GM23248 (cell line): ENCODE measurements at places on chromosomes 2 and 18. TPM values are rescaled to one million over a fixed set of nuclear protein-coding genes. Genes with fewer than 3 reads are reported as not detected.

GRCh38 chr2:1892529-1893250 lies 148.4 kb upstream of the PXDN start:
- DNase-seq: no peak

- DNase-seq: no peak
These were observed 40.2 kb downstream of the HDAC4 start for GRCh38 chr2:239360421-239361310.

GRCh38 chr2:139411236-139411635 lies 631.0 kb upstream of the NXPH2 start:
- no peak for DNase-seq

- DNase-seq: no peak
These were observed 114.3 kb downstream of the GALNT1 start for GRCh38 chr18:35695803-35696202.

- DNase-seq: peak; percentile 77
These were observed 145.5 kb upstream of the LYPD1 start for GRCh38 chr2:132815516-132815915.

Gene SCTR
- polyA plus RNA-seq: not detected in 2 replicates

DNA sequence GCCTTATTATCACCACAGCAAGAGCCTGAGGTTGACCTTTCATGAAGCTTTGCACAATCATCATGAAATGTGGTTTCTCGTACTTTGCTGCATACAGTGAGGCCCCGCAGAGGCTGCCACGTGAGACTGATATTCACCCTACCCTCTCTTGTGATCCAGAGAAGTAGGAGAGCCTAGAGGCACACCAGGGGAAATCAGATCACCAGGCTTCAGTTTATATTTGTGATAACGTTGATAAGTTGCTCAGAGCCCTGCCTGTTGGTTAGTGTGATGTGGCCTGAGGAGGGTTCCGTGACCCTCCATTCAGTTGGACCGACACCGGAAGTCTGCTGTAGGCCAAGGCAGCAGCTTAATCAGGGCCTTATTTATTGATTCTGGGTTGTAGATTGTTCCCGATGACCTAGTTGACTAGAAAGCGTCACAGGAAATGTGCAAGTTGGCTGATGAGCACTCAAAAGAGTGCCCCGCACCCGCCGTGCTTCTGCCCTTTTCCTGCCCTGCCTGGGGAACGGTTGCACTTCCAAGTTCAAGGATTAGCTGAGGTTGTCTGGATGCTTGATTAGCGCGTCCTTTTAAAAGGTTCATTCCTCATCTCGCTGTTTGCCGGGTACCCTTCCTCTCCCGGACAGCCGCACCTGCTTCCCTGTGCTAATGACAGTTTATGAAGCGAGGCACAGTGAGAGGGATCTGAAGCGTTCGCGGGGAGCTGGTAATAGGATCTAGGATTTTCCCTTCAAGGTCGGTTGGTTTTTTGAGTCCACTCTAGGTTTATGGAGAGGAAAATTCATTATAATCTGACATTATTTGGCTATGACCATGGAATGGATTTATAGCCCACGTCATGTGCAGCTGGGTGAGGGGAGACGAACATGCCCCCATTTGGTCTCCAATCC lies 146.4 kb downstream of the SH3RF3 start:
- no peak for DNase-seq

DNA sequence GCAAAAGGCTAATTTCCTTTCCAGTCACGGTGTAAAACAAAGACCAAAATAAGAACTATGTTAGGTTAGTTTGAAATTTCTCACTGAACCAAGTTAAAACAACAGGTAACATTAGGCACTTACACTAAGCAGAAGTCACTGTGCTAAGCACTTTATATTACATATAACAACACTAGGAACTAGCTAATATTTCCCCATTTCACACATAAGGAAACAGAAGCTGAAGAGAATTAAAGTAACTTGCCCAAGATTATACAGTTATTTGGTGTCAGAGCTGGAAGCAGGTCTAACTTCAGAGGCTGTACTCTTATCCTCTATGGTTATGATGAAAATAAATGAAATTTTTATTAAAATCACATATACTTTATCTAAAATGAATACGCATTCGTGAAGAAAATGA lies 5.9 kb downstream of the ITSN2 start:
- DNase-seq: no peak

Gene UGT1A6
- not detected in 2 replicates for polyA plus RNA-seq

Gene KIF1A
- polyA plus RNA-seq: 0.05 and 0.22 TPM in 2 replicates

Gene SCN9A
- 6.1 and 7.2 TPM in 2 replicates for polyA plus RNA-seq

DNA sequence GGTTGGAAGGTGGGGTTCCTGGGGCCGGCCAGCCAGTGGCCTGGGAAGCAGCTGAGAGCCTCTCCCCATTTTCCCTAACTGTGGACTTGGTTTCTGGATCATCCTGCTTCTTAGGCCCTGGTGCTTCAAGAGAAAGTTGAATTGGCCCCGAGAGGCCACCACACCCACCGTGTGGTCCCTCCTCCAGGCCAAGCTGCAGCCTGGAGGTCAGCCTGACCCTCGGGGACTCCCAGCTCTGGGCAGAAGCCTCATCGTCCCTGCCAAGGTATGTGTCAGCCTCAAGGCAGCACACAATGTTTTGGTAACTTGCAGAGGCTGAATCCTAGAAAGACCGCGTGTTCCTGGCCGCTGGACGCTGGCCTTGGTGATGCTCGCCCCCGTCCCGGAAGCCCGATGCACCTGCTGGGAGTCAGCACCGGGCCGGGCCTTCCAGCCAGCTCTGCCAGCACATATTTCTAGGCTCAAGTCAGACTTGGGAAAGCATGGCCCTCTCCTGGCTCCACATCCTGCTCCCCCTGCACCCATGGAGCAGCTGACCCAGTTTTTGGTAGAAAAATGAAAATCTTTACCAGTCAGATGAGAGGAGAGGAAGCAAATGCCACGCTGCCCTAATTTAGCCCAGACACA lies 72.6 kb downstream of the ACTR2 start:
- DNase-seq: peak; percentile 92

DNA sequence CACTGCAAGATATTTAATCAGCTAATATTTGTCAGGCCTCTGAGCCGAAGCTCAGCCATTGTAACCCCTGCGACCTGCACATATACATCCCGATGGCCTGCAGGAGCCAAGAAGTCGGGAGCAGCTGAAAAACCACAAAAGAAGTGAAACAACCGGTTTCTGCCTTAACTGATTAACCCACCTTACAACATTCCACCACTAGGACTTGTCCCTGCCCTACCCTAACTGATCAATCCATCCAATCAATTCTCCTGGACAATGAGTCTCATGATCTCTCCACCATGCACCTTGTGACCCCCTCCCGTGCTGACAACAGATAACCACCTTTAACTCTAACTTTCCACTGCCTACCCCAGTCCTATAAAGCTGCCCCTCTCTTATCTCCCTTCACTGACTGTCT lies 945.4 kb upstream of the GYPC start:
- DNase-seq: no peak

DNA sequence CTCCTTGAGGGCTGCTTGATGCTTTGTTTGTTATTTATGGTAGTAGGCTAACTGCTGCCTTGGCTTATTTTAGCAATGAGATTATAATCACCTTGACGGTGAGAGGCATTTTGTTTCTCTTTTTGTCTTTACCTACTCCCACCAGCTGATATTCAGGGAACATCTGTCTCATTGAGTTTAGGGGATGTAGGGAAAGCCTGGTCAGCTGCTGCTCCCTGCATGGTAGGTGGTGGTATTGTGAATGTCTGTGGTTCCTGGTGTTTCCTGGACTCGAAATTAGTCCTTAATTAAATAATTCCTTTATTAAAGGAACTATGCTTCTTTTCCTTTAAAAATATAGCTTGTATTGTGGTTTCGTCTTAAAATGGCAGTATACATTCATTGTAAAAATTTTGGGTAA lies 77.8 kb downstream of the ADAM23 start:
- no peak for DNase-seq

GRCh38 chr2:177474998-177475397 lies 82.4 kb downstream of the AGPS start:
- DNase-seq: peak; percentile 27

GRCh38 chr18:21389283-21389682 lies 147.3 kb downstream of the GREB1L start:
- DNase-seq: peak; percentile 16

DNA sequence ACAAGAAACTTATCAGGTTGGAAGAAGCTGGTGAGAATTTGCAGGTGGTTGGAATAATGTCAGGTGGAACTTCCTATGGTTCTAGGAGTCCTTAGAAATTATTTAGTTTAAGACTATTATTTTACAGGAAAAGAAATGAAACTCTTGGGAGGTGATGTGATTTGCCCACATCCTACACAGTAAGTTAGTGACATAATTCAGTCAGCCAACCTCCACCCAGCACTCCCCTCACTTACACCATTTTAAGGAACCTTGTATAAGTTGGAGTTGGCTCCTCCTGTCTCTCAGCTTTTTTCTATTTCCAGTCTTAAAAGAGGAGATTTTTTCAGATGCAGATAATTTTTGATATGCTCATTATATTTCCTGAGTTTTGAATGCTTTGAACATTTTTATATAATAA lies 86.4 kb downstream of the SKA1 start:
- DNase-seq: no peak

- DNase-seq: no peak
These were observed 48.7 kb downstream of the LYPD1 start for GRCh38 chr2:132621131-132621875.

GRCh38 chr2:138600732-138601457 lies 99.3 kb downstream of the SPOPL start:
- DNase-seq: peak; percentile 4

GRCh38 chr2:99674090-99674489 lies 184.3 kb upstream of the REV1 start:
- DNase-seq: no peak

GRCh38 chr2:241540401-241540770 lies 18.2 kb upstream of the BOK start:
- no peak for DNase-seq

Gene SULT1C4
- polyA plus RNA-seq: not detected in 2 replicates

DNA sequence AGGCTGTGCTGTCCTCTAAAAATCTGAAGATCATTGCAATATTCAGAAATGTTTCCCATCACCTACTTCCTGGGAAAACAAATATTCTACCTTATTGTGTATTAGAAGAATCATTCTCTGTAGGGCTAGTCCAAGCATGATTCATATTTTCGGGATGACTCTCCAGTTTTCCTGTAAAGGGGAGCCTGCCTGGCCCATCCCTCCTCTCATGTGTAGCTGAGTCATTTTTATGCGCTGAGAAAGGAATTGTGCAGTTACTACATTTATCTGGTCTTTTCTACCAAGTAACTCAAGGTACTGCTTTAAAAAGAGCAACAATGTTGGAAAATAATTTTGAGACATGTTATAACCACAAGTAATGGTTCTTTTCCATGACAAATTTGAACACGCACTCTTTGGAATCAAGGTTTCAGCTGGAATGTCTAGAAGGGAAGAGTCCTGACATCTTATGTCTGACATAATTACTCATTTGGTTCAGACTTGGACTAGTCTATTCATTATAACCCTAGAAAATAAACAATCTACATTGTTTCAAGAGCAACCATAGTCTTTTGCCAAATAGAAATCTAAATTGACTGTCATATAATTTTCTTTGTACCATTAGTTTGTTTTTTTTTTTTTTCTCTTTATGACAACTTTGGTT lies 6.6 kb downstream of the DSG3 start:
- peak; percentile 30 for DNase-seq

GRCh38 chr2:154462634-154463033 lies 235.9 kb upstream of the KCNJ3 start:
- DNase-seq: no peak

DNA sequence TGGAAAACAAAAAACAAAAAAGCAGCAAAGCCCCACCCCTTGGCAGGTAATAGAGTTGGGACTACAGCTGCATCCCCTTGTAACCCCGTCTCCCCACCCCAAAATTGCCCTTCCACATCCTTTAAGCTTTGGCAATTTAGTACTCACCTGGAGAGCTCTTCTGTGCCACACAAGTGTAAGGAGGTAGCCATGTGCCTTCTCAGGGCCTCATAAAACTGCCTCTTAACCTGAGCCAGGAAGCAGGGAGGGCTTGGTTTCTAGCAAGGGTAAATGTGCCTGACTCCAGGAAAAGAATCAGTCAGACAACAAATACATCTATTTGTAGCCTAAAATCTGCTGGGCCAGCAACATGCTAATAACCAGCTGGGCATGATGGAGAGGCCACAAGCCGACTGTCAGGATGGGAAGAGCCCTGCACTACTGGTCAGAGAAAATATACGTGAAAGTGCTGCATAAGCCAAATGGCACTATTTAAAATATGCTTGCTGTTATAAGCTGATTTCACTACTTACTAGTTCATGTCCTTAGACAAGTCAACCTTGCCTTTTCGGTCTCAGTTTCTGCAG lies 46.3 kb downstream of the NOP58 start:
- DNase-seq: no peak

- DNase-seq: no peak
These were observed 36.2 kb upstream of the DNMT3A start for GRCh38 chr2:25377822-25378421.

- no peak for DNase-seq
These were observed at the start of gene PSD4 for GRCh38 chr2:113173542-113174375. Gene PSD4 (plus strand): TSS chr2:113173971. CDS start chr2:113182457, 8,486 bp downstream.

Gene YWHAQ
- 694 and 728 TPM in 2 replicates for polyA plus RNA-seq

- peak; percentile 96 for DNase-seq
These were observed 144.1 kb downstream of the PRPF40A start for GRCh38 chr2:152573168-152573567.

- DNase-seq: peak; percentile 40
These were observed 121.6 kb downstream of the GALNT1 start for GRCh38 chr18:35703043-35703688.

DNA sequence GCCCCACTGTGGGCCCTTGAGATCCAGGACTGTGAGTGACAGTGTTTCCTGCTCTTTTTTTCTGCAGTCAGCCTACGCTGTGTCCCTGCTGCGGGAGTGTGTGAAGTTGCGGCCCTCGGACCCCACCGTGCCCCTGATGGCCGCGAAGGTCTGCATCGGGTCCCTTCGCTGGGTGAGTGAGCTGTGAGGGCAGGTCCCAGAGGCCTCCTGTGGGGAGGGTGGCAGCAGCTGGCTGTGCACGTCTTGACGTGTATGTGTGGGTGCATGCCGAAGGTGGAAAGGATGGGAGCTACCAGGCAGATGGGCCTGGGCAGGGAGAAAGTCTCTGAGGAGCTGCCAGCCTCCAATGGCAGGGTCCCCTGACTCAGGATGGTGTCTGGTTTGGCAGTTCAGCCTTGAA lies 95.7 kb upstream of the MCFD2 start:
- DNase-seq: no peak

Gene DAW1
- polyA plus RNA-seq: 0.81 and 1.1 TPM in 2 replicates

Gene TANK
- polyA plus RNA-seq: 84.4 and 87.1 TPM in 2 replicates

Gene NPHP1
- 9.4 and 10.9 TPM in 2 replicates for polyA plus RNA-seq

DNA sequence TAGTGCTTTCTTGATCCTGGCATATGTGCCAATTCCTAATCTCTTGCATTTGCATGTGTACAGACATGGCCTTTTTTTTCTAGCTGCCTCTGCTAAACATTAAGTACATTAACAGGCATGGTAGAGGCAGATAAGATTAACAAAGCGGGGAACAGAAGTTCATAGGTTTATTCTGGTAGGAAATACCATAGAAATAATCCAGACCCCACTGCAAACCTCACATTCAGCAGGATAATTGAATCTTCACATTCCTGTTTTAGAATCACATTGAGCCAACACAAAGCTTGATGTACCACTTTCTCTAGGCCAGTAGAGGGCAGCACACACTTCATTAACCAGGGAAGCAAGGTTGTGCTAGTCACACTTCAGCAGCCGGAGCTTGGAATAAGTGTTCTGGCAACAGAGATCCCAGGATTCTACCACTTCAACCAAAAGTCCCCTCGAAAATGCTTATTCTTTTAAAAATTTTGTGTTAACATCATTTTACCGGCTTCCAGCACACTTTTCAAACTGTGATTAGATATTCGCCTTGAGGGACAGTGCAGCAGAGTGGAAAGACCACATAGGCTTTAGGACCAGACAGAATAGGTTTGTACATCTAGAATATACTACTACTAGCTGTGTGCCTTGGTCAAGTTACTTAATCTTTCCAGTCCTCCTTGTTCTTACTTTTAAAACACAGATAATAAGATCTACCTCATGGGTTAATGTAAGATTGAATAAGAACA lies 420.2 kb upstream of the CHST9 start:
- DNase-seq: peak; percentile 81
